Mucosa of gallbladder (tissue), 1 donor: ENCODE measurements at places on chromosomes 3 and 15. TPM values are rescaled to one million over a fixed set of nuclear protein-coding genes. Genes with fewer than 3 reads are reported as not detected.
A peak's percentile ranks its signal among the peaks of the same experiment; 100 is the strongest.

- no peak for DNase-seq
These were observed 17.1 kb downstream of the SLC9A9 start for GRCh38 chr3:143831208-143831607.

- DNase-seq = no peak
These were observed 35.5 kb upstream of the HCLS1 start for GRCh38 chr3:121696186-121696585.

- no peak for DNase-seq
These were observed 1.9 kb downstream of the ZBTB47 start for GRCh38 chr3:42655331-42655888.

DNA sequence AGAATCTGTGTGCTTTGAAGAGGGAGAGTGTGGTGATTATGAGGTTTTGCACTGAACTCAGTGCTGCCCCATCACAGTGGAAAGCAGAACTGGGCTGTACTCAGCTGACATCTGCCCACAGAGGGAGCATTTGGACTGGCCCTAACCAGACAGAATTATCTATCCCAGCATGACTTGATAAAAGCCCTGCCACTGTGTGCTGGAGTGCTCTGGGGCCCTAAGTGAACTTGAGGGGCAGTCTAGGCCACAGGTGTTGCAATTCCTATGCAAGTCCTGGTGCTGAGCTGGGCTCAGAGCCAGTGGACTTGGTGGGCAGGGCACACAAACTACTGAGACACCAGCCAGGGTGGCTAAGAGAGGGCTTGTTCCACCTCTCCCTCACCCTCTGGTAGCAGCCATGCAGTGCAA lies 269.2 kb upstream of the CTNNB1 start:
- no peak for DNase-seq

DNA sequence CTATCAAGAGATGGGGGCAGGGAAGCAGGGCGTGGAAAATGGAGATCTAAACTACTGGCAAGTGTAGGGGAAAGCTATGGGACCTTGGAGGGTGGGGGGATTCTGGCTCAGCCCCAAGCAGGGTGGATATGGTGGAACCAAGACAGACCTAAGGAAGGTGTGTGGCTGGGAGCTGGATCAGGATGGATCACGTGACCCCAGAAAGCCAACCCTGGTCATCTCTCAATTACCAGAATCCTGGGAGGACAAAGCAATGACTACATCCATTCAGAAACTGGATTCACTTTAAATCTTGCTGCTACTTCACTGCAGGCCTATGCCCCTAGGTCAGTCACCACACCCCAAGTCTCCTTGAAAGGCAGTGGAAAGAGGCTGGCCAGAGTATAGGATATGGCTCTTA lies 68.4 kb downstream of the WHAMM start:
- no peak for DNase-seq

- no peak for DNase-seq
These were observed 38.9 kb downstream of the CPNE4 start for GRCh38 chr3:131995891-131996290.

- no peak for DNase-seq
These were observed 12.5 kb upstream of the FBLN2 start for GRCh38 chr3:13536432-13536831.

DNA sequence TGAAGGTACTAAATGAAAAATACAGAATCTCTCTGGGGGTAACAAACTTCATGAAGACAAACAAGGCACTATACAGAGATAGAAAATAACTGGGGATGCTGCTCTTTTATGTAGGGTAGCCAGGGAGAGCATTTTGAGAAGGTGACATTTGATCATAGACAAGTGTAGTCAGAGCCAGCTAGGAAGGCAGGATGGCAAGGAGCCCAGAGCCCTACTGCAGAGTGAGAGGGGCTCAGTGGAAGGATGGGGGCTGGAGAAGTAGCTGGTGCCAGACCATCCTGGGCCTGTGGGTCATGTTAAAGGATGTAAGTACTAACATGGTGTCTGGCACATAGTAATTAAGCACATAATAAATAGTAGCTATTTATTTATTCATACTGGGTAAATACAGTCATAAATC lies 133.6 kb downstream of the MEIS2 start:
- no peak for DNase-seq

DNA sequence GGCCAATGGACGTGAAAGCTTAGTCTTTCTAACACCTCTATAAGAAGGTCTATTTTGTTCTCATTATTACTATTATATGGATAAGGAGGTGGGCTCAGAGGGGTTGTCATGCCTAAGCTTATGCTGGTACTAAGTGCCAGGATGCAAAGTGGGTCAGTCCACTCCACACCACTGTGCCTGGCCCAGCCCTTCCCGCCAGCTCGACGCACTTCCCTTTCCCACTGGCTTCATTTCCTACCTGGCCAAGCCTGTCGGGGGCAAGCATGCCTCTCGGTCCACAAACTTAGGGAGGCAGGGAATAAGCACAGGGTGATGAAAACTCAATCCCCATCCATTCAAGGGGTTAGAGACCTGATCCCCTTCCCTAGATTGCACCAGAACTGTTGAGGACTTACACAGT lies 5.9 kb upstream of the SYNM start:
- no peak for DNase-seq

DNA sequence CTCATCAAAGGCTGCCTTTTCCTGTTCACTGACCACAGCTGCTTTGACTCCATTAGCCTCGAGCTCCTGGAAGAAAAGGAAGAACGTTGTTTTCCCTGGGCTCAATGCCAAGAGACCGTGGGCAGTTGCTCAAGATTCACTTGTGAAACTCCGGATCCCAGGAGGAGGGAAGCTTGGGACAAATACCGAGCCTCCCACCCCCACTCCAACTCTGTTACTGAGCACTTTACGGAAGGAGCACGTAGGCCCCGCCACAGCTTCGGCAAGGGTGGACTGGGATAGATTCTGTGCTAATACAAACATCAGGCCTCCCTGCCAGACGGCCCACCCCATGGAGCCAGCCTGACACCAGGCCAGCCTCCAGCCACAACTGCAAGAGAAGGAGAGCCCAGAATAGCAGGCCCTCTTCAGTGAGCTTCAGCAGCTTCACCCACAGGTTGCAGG lies 10.8 kb upstream of the FANCD2 start:
- peak; percentile 82 for DNase-seq

- peak; percentile 86 for DNase-seq
These were observed 163.2 kb downstream of the B3GALNT1 start for GRCh38 chr3:160941885-160942494.

GRCh38 chr3:171901615-171902312 lies 58.6 kb downstream of the TMEM212 start:
- DNase-seq = no peak

DNA sequence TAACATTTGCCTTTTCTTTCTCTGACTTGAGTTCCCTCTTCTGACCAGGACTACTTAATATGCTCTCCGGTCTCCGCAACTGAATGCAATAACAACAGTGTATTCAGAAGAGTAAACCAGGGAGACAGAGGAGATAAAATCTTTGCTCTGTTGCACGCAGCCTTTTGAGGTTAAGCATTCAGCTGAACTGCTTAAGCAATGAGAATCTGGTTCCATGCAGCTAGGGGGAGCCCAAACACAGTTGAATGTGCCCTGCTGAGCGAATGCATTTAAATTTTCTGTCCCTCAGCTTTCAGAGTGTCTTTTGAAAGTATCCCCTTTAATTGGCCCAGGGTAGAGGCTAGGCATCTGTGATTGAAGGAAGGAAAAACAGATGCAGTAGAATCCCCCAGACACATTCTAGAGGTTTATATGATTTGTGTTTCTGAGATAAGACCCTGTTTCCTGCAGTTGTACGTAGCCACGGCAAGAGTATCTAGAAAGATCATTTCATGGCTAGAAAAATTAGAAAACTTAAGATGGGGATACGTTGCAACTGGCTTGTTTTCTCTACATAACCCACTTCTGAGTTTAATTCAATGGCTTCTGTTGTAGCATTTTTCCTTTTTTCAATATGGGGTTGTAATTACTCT lies 309.6 kb downstream of the TUSC7 start:
- DNase-seq = peak; percentile 62

DNA sequence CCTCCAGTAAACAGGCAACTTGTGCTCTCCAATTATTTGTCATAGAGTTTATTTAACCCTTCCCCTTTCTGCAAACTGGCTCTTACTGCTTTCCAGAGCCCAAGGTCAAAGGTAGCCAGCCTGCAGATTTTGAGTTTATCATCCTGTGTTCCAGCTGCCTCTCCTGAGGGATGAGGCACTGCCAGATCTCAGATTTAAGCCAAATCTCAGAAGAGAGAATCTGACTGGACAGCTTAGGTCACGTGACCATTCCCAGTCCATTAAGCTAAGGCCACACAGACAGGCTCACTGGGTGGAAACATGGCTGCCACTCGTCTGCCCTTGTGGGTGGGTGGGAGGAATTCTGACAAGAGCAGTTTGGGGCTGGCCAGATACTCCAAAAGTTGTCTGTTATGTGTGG lies 8.6 kb upstream of the SIAH2 start:
- no peak for DNase-seq

GRCh38 chr3:46501702-46502101 lies 3.9 kb downstream of the RTP3 start:
- no peak for DNase-seq

GRCh38 chr3:148020861-148021260 lies 611.7 kb downstream of the ZIC1 start:
- DNase-seq = no peak

DNA sequence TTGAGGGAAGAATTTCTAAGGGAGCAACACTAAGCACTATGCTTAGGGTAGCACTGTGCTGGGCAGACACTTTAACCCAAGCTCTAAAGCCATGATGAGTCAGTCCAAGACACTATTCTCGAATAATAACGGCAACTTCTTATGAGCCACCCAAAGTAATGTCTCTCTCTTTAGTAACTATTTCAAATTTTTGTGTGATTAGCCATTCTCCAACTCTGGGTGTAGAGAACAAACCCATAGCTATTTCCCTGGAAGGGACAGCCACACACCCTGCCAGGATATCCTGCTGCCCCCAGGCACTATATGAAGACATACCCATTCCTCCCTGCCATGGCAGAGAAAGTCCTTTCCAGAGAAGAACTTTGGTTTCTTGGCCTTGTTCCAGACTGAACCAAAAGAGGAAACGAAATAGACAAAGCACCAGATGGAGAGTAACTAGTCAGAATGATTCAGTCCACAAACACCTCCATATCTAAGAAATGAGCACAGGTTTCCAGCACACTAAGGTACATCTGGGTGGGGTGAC lies 384.9 kb upstream of the THBS1 start:
- no peak for DNase-seq

GRCh38 chr3:99458013-99458412 lies 180.4 kb upstream of the COL8A1 start:
- no peak for DNase-seq

DNA sequence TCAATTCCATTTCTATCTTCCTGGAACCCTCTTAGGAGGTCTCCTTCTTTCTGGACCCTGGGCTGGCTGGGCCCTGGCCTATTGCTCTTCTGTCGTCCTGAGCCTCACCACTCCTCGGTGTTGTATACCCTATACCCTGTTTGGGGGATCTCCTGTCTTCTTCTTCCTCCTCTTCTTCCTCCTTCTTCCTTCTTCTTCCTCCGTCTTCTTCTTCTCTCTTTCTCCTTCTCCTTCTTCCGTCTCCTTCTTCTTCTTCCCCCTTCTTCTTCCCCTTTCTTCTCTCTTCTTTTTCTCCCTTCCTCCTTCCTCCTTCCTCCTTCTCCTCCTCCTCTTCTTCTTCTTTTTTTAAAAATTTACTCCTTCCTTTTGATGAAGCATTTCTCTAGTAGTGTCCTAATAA lies 30.4 kb upstream of the FXR1 start:
- DNase-seq = no peak

- DNase-seq = no peak
These were observed 26.9 kb downstream of the CHDH start for GRCh38 chr3:53819163-53819868.

- no peak for DNase-seq
These were observed 23.1 kb upstream of the MCCC1 start for GRCh38 chr3:183122257-183122932.

GRCh38 chr3:94522488-94522887 lies 459.6 kb downstream of the NSUN3 start:
- DNase-seq = no peak

GRCh38 chr15:63708126-63708772 lies 111.1 kb downstream of the FBXL22 start:
- DNase-seq = no peak

DNA sequence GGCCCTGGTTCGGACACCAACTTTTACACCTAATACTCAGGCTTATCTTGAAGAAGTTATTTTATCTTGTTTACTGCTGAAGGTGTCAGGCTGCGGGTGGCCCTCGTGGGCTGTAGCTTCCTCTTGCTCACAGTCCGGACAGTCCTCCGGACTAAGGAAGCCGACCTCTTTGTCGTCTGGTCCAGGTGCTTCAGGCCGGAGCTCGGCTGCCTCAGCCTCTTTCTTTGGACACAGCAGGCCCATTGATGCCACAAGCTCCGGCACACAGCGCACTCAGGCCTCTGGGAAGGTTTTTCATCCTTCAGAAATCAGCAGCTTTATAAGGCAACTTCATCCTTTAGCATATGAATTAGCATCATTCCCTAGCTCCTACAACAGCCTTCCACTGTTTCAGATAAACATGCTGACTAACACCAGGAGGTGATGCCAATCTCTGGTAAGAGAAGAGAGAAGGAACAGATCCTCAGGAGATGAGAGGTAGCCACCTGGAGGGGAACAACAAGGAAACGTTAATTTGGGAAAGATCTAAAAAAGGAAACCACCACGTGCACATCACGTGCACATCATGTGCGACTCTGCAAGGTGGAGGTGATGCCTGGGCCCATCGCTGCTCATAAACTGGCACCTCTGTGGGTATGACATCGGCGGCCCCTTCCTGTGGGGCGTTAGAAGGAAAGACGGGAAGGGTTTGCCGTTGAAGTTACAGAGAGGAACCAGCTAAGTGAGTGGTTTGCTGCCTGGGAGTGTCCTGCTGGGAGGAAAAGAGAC lies 4.4 kb upstream of the CHAC1 start:
- DNase-seq = no peak

Gene LTK
- 2.5 TPM for total RNA-seq

Gene SLCO2A1
- 48.1 TPM for total RNA-seq

Gene ARHGAP31
- 22.6 TPM for total RNA-seq

Gene GATA2
- total RNA-seq = 22.8 TPM

Gene RASGRP1
- 4.6 TPM for total RNA-seq

Gene GOLGA6B
- total RNA-seq = not detected

Gene ITIH1
- 4.8 TPM for total RNA-seq

Gene KIF9
- total RNA-seq = 12.0 TPM

Gene SECISBP2L
- total RNA-seq = 56.1 TPM

Gene LMOD3
- 0.63 TPM for total RNA-seq

Gene FSIP1
- 0.81 TPM for total RNA-seq

Gene SERF2
- 965 TPM for total RNA-seq

Gene RUVBL1
- 20.6 TPM for total RNA-seq
